Hindlimb muscle (tissue), 1 donor: ENCODE measurements at places on chromosomes 5 and 9. TPM values are rescaled to one million over a fixed set of nuclear protein-coding genes. Genes with fewer than 3 reads are reported as not detected.

The PHYHD1 gene
- 45.1 TPM for polyA plus RNA-seq

GRCh38 chr5:1137567-1138444 is 25.9 kb upstream of the SLC12A7 start:
- no peak for DNase-seq

The IL5 gene
- polyA plus RNA-seq: not detected

DNA sequence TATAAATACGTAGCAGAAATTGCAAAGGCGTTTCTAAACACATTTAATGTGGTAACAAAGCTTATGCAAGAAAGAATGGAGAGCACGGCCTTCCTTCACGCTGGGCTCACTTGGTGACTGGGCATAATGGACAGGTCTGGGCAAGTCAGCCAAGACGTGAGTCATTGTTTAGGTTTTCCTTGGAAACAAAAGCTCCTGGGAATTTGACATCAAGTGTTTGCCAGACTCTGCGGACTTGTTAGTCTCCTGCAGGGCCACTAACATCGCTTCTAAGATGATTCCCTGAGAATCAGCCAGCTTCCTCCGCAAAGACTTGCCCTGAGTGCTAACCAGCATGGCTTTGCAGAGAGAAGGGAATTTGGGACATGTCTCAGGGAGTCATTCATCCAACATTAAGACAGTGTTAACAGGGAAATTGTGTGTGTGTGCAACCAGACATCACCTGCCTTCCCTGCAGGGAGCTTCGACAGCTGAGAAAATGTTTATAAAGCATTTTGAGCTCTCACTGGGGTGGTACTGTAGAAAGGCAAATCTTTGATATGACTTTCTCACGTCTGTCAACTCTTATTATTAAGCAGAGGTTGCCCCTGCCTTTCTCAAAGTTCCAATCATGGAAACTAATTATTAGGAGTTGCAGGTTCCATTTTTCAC is 182.5 kb downstream of the NTRK2 start:
- no peak for DNase-seq

The IRX1 gene
- polyA plus RNA-seq: 0.77 TPM

GRCh38 chr9:130409246-130409645 is 35.5 kb upstream of the ASS1 start:
- no peak for DNase-seq

The RFESD gene
- 3.6 TPM for polyA plus RNA-seq

The CARTPT gene
- not detected for polyA plus RNA-seq

DNA sequence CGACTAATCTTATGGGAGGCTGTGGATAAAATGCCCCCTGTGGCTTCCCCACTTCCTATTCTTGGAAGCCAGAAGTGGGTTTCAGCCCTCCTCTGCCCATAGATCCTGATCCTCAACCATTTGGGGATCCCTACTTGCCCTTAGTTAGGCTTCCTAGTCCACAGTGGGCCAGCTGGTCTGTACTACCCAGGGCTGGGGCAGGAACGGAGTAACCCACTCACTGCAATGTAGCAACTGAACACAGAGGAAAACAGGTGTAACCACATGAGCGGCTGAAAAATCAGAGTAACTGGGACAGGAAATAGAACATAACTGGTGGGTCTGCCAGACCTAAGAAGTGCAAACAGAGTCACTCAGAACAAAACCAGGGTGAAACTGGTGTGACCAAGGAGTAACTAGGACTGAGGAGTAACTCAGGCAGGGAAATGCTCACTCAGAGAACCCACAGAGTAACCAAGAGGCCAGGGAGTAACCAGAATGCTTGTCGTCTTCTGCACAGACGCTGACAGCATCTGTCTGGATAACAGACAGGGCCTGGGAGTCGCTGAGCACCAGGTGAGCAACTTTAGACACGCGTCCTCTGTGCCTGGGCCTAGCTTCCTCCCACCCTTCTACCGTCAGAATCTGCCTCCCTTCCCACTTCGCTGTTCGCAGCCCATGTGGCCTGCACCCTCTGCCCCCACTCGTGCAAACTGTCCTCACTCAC is 1.0 kb downstream of the AQP3 start:
- DNase-seq: no peak

- no peak for DNase-seq
Measured at GRCh38 chr9:87888501-87888900, 5.8 kb downstream of the SPATA31E1 start.

The CCDC69 gene
- 86.9 TPM for polyA plus RNA-seq

- DNase-seq: no peak
Measured at GRCh38 chr9:120402741-120403542, 177.0 kb downstream of the CDK5RAP2 start.

GRCh38 chr9:37378613-37379004 is 43.9 kb upstream of the GRHPR start:
- no peak for DNase-seq
